Activated T-cell treated with anti-CD3 and anti-CD28 coated beads, Interleukin-2, amount 50 U/mL, for 72 hours (primary cell): ENCODE measurements at places on chromosomes 1 and 21. TPM values are rescaled to one million over a fixed set of nuclear protein-coding genes. Genes with fewer than 3 reads are reported as not detected.

DNA sequence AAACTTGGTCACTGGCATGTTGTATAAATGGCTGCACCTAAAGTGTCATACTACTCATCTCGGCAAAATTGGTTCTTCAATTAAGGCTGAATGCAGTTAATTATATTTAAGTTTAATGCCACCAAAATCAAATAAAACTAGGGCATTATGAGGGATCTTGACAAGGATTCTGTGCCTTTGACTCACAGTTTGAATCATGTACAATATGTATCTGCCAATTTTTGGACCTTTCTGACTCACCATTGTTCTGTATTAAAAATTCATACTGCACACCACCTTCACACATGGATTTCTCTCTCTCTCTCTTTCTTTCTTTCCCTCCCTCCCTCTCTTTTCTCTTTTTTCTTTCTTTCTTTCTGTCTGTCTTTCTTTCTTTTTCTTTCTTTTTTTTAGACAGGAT is 14.1 kb upstream of the STXBP3 start:
- DNase-seq: no peak
- no peaks in the 10 kb centered on the region for H3K36me3 ChIP-seq
- no peak overlapping the region for H3K27ac ChIP-seq
- no peaks in the 10 kb centered on the region for H3K4me1 ChIP-seq

HSD3B1 gene
- total RNA-seq: not detected

HOOK1 gene
- 13.6 TPM for total RNA-seq

DNA sequence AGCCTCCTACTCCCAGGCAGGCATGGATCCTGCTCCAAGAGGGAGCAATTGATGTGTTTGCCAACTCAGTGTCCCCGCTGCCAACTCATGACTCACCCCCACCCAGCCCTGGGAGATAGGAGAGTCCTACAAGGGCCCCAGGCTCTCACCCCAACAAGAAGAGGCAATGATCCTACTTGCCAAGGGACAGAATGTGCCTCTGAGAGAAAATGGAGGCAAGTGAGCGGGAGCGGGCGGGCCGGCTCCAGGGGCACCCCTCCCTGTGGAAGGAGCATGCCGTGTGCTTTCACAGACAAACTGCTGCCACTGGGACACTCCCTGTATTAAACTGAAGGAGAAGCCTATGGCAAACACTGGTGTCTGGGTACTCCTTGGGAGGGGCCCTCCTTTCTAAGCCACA is 16.7 kb downstream of the PKP1 start:
- H3K4me1 ChIP-seq: no peaks in the 10 kb centered on the region
- H3K27ac ChIP-seq: no peak overlapping the region
- peaks cover 23% of the 10 kb centered on the region for H3K27me3 ChIP-seq
- no peak for DNase-seq

IL22RA1 gene
- total RNA-seq: not detected

- no peak for DNase-seq
- no peak overlapping the region for H3K27ac ChIP-seq
- no peaks in the 10 kb centered on the region for H3K27me3 ChIP-seq
- H3K4me1 ChIP-seq: peaks cover 14% of the 10 kb centered on the region
These were observed 5.5 kb upstream of the CFAP410 start for GRCh38 chr21:44344541-44345183.

DNA sequence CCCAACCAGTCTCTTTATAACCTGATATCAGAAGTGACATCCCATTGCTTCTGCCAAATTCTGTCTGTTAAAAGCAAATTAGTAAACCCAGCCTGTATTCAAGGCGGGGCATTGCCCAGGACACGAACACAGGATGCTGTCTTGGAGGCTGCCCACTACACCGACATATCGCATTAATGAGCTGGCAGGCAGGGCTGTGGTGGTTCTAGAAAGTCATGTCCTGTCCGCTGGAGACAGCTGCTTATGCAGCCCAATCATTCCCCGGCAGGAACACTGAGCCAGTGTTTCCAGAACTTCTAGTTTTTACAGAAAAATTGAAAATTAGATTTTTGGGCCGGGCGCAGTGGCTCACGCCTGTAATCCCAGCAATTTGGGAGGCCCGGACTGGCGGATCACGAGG is 19.3 kb downstream of the C1orf167 start:
- no peaks in the 10 kb centered on the region for H3K36me3 ChIP-seq
- H3K4me1 ChIP-seq: no peaks in the 10 kb centered on the region
- H3K27ac ChIP-seq: no peak overlapping the region
- H3K27me3 ChIP-seq: no peaks in the 10 kb centered on the region
- no peak for DNase-seq
- H3K4me3 ChIP-seq: no peak overlapping the region

GRCh38 chr1:9341301-9341845 is 48.7 kb downstream of the SPSB1 start:
- H3K27ac ChIP-seq: no peak overlapping the region
- no peak for DNase-seq
- no peaks in the 10 kb centered on the region for H3K36me3 ChIP-seq
- no peaks in the 10 kb centered on the region for H3K27me3 ChIP-seq
